ENCODE measurements at places on chromosomes 7 and 10.

- DNase-seq = no peak
Measured at GRCh38 chr10:21398563-21399231, 126.8 kb downstream of the SKIDA1 start.

GRCh38 chr7:118153551-118154177, 30.3 kb upstream of the LSM8 start:
- peak; percentile 70 for DNase-seq

DNA sequence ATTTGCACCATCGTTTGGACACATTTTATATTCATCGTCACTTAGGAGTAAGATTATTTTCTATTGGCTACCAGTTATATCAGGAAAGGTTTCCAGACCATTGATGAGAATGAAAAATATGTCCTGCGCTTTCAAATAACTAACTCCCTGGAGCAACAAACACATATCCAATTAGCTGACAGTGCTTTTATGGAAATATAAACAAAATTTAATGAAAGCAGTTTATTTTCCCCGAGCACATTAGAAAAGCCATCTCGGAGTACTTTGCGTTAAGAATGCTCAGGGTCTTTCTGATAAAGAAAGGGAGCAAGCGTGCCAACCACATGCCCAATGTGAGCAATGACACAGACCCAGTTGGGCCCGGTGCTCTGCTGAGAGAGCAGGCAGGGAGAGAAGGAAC, 85.1 kb upstream of the ZPBP start:
- DNase-seq = no peak

DNA sequence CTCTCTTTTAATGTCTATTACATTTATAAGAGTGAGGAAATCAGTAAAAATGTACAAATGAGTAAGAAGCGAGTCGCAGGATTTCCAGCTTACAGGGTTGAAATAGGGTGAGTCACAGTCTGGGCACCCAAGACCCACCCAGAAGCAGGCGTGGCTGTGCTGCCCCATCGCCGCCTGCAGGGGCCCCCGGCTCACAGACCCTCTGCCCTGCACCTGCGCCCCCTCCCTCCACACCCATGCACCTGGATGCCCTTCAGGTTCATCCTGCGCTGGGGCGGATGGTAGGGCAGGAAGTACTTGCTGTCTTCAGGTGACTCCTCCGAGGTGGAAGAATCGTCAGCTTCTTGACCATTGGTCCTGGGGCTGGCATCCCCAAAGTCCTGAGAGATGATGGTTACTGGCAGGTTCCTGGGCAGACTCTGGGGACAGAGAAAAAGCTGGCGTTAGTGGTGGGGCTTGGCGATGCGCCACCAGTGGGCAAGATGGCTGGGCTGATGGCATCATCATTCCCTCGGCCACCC, 90.2 kb upstream of the GNA12 start:
- DNase-seq = peak; percentile 22

GRCh38 chr7:51918581-51918980, 602.0 kb upstream of the COBL start:
- no peak for DNase-seq

DNA sequence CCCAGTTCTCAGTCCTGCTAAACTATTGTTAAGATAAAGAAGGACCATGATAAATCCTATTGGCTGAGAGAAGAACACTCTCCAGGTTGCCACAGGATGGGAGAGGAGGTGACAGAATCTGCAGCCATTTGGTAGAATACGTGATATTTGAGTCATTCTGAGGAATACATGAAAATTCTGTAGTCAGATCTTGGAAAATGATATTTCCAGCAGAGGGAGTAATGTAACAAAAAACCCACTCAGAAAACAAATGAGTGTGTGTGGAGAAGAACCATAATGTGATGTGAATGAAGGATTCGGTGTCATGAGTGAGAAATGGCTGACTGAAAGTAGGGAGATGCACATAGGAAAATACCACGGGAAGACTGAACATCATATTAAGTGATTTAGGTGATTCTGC, 128.5 kb upstream of the PFKP start:
- DNase-seq = no peak

All from inflammatory macrophage (primary cell).